LHCN-M2 (cell line): ENCODE measurements at places on chromosomes 5 and 9. TPM values are rescaled to one million over a fixed set of nuclear protein-coding genes. Genes with fewer than 3 reads are reported as not detected.
A peak's percentile ranks its signal among the peaks of the same experiment; 100 is the strongest.

IFNA16 gene
- total RNA-seq = not detected in 2 replicates

- peak; percentile 36 for DNase-seq
Observed at GRCh38 chr9:128735373-128735772, 11.4 kb upstream of the ZDHHC12 start.

- DNase-seq = no peak
Observed at GRCh38 chr9:129720865-129721545, 31.8 kb downstream of the PTGES start.

- peak; percentile 35 for DNase-seq
Observed at GRCh38 chr9:99905833-99906402, 536 bp upstream of the STX17 start.

- DNase-seq = no peak
Observed at GRCh38 chr5:3594510-3595005, 1.1 kb upstream of the IRX1 start.

SLU7 gene
- 44.5 and 56.9 TPM in 2 replicates for total RNA-seq

DNA sequence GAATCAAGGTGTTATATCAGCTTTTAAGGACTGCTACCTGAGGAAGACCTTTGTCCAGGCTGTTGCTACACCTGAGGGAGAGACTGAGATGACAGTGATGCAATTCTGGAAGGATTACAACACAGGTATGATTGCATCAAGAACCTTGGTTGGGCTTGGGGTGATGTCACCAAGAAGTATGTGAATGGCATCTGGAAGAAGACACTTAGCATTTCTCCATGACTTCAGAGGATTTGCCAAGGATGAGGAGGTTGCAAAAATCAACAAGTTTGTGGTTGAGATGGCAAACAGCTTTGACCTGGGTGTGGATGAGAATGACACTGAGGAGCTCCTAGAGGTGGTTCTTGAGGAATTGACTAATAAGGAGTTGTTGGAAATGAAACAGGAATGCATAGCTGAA lies 67.9 kb upstream of the PANK3 start:
- no peak for DNase-seq

DNA sequence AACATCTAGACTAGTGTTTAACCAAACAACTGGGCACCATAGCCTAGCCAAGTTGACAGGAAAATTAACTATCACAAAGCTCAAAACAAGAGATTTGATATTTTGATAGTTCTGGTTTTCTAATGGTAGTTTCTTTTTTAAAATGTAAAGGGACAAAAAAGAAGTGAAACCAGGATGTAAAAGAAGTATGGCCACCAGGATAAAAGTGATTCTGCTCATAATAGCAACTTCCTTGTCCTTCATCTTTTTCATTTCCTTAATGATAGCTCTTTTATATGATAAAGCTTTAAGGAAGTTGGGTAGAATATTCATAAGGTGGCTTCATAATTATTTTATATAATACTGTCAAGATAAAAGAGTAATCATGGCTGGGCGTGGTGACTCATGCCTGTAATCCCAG lies 139.1 kb downstream of the BASP1 start:
- no peak for DNase-seq

RICTOR gene
- total RNA-seq = 11.7 and 17.3 TPM in 2 replicates

DIPK1B gene
- total RNA-seq = 0.77 TPM in 1 of 2 replicates, not detected in the other

DNA sequence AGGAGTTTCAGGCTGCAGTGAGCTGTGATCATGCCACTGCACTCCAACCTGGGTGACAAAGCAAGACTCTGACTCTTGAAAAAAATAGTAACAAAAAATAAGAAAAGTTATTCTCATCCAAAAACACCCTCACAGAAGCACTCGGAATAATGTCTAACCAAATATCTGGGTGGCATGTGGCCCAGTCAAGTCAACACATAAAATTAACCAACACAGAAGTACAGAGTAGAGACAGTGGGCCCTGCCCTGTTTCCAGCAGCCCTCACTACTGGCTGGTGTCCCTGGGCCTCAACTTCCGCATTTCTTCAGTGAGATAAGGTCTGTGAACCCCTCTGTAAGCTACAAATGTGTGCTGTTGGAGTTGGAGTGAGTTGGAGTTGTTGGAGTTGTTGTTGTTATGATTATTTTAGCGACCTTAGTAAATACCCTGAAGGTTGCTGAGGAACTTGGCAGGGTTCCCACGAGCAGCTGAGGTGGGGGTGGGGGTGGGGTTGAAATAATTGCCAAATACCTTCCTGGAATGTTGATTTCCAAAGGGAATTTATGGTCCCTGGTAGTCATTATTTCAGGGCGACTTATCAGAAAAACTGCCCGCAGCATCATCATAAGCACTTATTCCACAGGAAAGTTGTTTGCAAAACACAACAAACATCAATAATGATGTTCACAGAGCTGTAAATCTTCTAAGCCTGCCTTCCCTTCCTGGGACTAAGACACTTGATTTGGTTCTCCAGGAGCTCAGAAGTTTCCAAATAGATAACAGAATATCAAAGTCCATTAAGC lies 30.2 kb downstream of the C5orf15 start:
- DNase-seq = no peak

KYAT1 gene
- 9.6 and 9.8 TPM in 2 replicates for total RNA-seq

EXOSC3 gene
- 49.3 and 52.8 TPM in 2 replicates for total RNA-seq

NIPAL4 gene
- not detected in 2 replicates for total RNA-seq

DNA sequence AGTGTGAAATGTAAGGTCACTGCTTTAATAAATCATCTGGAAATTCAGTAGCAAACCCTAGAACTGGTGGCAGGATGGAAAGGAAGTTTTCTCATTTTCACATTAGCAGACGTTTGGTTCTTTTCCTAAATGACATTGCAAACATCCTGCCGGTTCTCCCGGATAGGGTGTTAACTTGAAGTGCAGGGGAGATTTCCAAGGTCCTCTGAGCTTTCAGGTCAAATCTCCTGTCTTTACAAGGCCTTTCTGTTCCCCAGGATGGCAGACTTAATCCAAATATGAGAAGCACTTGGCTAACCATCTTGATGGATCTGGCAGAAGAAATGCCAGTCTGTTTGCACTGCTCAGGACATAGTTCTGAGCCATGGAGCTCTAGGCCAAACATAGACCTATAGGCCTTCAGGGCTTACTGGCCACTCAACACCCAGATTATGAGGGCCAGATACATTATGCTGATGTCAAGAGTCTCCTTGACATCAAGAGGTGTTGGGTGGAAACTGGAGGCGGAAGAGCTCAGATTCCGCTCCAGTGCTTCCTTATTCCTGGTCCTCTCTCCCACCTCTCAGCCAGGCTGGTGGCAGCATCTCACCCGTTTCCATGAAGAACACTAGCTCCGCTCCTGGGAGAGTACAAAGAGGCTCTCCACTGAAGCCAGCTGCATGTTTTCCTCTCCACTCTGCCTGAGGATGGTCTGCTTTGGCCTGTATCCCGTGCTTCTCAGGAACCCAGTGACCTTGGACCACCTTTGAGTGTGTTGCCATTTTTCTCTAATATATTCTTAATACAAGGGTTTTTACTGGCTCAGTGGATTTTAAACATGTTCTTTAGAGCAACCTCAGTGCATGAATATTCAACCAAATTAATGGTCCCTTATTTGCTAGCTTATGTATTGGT lies 61.0 kb downstream of the RALGPS1 start:
- DNase-seq = no peak

GRCh38 chr9:135885100-135885853 lies 22.1 kb downstream of the CAMSAP1 start:
- DNase-seq = no peak

DNA sequence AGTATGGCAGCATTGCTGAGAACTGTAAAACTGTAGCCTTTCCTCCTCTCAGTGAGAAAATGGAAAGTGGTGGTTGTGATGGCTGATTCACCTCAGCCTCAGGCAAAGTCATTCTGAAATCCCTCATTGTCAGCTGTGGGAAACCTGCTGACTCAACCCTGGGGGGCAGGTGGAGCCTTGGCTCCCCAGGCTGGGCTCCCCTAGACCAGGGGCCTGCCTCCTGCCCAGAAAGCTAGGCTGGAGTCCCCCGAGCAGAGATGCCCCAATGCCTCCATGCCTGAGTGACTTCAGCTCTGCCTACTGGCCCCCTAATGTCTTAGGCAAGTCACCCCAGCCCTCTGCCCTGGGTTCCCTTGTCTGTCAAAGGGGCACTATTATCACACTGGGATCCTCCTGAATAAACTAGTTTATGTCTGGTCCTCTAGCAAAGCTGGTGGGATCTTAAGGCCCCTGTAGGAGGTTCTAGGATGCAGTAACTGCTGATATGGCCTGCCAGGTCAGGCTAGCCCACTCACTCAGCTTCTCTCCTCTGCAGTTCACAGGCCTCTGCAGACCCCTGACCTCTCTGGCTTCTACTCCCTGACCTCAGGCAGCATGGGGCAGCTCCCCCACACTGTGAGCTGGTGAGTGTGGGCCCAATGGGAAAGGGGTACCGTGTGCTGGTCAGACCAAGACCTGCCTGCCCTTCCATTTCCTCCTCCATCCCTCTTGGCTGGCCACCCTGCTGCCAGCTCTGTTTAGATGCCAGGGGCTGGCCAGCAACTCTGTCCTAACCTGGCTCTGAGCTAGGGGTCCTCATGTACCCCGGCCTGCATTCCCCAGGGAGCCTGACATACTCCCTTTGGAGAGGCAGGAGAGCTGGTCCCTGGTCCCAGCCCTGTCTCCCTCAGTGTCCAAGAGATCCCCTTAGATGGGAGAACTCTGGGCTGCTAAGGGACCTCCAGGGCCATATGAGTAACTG lies 24.2 kb downstream of the TCF7 start:
- peak; percentile 61 for DNase-seq

DNA sequence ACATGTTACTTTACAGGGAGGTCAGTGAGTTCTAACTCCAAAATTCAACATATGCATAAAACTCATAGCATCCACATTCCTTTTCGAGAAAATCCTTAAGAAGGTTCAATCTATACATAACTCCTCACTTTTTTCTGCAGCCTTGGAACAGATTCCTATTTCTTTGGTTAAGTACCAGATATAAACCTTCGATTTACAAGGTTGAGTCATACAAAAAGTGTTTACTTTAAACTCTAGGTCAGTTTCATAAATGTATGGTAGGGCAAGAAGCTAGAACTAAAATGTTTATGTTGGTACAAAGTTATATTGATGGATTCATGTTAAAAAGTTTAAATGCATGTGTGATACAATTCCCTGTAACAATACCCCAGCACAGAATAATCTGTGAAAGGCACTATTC lies 19.4 kb downstream of the CDKN2AIPNL start:
- no peak for DNase-seq

ACTBL2 gene
- not detected in 2 replicates for total RNA-seq

- no peak for DNase-seq
Observed at GRCh38 chr9:122325124-122325523, 45.7 kb upstream of the PTGS1 start.

- peak; percentile 16 for DNase-seq
Observed at GRCh38 chr5:87242242-87242641, 25.4 kb upstream of the RASA1 start.

MLANA gene
- total RNA-seq = 0.11 TPM in 1 of 2 replicates, not detected in the other

DNA sequence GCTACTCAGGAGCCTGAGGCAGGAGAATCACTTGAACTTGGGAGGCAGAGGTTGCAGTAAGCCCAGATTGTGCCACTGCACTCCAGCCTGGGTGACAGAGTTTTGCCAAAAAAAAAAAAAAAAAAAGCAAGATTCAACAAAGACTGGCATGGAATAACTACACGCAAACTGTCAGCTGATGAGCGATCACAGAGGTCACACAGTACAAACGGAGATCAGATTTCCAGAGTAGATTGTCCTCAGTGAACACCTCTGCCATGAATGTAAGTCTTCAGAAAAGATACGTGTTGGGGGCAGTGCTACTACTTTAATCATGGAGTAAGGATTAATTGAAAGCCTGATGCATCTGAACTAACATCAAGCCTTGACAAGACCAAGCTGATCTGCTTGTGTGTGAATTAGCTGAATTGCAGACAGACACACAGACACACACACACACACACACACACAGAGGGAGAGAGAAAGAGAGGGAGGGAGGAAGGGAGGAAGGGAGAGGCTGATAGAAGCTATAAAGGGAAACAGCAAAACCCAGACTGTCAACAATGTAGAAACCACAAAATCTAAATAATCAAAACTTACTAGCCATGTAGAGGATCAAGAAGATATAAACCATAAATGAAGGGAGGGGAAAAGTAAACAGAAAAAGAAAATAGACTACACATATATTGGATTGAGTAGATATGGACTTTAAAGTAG lies 222.9 kb upstream of the ZNF462 start:
- DNase-seq = no peak

IER5L gene
- total RNA-seq = 10.7 and 12.5 TPM in 2 replicates

- no peak for DNase-seq
Observed at GRCh38 chr9:107706701-107707427, 217.3 kb upstream of the KLF4 start.

GRCh38 chr9:6646293-6646636 lies 736 bp upstream of the GLDC start:
- DNase-seq = no peak
